ENCODE measurements at places on chromosomes 12 and 14. TPM values are rescaled to one million over a fixed set of nuclear protein-coding genes. Genes with fewer than 3 reads are reported as not detected.

DNA sequence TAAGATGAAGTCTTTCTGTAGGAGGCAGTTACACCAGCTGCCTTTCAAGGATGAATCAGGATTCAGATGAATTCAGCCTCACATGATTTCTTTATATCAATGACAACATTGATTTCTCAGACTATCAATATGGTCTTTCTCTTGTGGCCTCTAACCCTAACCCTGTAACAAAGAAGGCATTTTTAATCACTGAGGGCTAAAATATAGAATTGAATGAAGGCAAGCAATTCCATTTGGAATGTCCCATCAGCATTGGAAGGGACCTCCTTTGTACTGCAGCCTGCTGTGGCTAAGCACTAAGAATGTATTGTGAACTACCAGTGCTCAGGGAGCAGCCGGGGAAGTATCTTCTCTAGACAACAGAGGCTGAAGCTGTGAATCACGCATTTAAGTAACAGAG is 90.6 kb upstream of the FRMD6 start:
- no peak for DNase-seq

- DNase-seq, result no peak
These were observed 283.5 kb downstream of the KSR2 start for GRCh38 chr12:117685110-117685926.

DNA sequence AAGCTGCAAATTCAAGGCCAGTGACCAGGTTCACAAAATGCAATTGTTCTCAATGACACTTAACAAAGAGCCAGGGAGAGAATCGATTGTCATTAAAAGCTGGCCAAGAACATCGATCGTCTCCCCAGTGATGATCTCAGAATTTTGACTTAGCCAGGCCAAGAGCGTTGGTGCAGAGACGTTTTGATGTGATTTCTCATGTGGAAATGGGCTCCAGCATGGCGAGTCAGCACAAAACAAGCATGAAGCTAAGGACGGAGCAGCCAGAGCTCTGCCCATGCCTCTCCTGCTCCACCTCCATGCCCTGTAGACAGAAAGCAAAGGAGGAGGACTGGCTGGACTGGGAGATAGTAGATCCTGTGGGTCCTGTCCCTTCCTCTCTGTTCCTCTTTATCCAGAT is 270.8 kb downstream of the FOXN3 start:
- DNase-seq, result no peak

DNA sequence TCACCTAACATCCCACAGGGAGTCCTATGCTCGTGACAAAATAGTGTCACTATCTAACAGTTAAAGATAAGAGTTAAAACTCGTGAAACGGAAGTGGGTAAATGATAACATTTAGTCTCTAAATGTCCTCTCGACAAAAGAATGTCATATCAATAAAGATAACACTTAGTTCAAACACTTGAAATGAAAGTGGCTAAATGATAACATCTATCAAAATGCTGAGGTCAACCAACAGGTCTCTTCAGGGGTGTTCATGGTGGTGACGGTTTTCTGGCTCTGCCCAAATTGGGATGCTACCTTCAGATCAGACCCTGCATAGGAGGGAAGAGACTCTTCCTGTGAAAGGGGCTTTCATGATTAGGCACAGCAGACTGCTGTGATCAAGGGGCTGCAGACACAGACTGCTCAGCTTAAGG is 22.1 kb downstream of the IL26 start:
- no peak for DNase-seq

TSPAN9 gene
- 0.20 TPM for polyA plus RNA-seq

TROAP gene
- 0.21 TPM for polyA plus RNA-seq

IL26 gene
- not detected for polyA plus RNA-seq

Measured in naive thymus-derived CD4-positive, alpha-beta T cell (primary cell).